ENCODE measurements at places on chromosomes 6 and 20.

- no peak for DNase-seq
These were observed 949.6 kb downstream of the TBC1D32 start for GRCh38 chr6:120384671-120385070.

GRCh38 chr20:3760655-3761348 lies 6.8 kb downstream of the ADISSP start:
- no peak for DNase-seq

DNA sequence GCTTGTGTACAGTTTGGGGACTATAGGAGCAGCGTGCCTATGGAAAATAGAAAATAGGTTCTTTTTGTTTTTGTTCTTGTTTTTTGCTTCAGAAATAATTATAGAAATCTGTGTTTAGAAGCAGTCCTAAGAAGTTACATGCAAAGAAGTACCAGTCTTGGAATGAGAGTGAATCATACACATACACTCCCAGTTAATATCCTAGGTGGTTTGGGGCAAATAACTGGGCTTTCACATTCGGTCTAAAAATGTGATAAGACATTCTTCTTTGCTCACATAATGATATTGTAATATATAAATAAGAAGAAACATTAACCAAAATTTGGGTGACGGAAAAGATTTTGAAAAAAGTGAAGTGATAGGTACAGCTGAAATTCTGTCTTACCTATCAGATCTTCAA lies 61.0 kb downstream of the ENPP1 start:
- no peak for DNase-seq

GRCh38 chr6:43891072-43891870 lies 121.3 kb downstream of the VEGFA start:
- DNase-seq = no peak

GRCh38 chr6:135458051-135458450 lies 39.5 kb downstream of the AHI1 start:
- DNase-seq = no peak

DNA sequence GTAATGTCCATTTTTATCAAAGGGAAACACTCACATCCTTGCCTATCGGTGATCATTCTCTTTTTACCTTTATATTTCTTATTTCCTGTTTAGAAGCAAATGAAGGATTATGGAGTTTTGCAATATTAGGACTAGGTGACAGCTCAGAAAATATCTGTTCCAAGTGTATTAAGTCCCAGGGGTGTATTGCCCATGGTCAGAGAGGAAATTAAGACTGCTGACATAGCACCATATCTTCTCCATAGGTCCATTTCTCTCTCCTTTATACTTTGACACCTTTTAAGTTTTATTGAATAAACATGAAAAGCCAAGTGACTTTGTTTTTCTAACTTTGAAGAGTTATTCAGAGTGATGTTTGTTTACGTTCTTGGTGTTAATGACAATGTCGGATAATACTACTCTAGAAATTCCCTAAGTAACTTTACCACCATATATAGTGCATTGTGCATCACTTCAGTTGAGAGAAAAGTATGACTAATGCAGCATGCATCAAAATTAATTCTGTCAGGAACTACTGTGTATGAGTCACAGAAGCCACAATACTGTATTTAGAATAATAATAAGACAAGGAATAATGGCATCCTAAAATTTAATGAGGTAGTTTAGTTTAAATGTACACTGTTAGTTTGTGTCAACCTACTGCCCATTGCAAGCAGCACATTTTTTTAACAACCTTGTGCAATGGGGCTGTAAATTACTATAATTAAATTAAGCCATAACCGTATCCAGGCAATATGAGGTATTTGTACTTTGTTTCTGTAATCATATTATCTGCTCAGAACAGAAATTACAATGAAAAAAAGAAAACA lies 474.4 kb upstream of the RNF217 start:
- no peak for DNase-seq

GRCh38 chr6:38161331-38161730 lies 341.8 kb downstream of the ZFAND3 start:
- DNase-seq = no peak

- DNase-seq = no peak
These were observed 19.2 kb downstream of the PHACTR1 start for GRCh38 chr6:12735786-12736185.

GRCh38 chr6:130771741-130772140 lies 55.5 kb upstream of the SMLR1 start:
- DNase-seq = no peak

DNA sequence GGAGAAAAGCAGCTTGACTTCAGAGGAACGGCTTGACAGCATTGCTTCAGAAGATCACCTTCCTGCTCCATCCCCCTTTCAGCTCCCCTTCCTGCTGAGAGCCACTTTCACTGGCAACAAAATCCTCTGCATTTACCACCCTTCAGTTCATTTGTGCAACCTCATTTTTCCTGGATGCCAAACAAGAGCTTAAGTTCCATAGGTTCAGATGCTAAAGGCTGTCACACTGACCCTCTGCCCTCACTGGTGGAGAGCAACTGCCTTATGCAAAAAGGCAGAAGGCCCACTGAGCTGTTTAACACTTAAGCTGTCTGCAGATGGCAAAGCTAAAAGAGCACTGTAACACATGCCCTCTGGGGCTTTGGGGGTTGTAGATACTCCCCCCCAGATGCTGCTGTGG lies 131.2 kb upstream of the SPACA1 start:
- DNase-seq = no peak

GRCh38 chr6:3320238-3320811 lies 61.6 kb downstream of the PSMG4 start:
- DNase-seq = no peak

GRCh38 chr20:41300886-41301285 lies 16.6 kb downstream of the ZHX3 start:
- DNase-seq = no peak

- DNase-seq = no peak
These were observed 105.5 kb downstream of the ARMC2 start for GRCh38 chr6:108953681-108954080.

GRCh38 chr6:29763491-29764289 lies 40.5 kb downstream of the HLA-F start:
- no peak for DNase-seq

DNA sequence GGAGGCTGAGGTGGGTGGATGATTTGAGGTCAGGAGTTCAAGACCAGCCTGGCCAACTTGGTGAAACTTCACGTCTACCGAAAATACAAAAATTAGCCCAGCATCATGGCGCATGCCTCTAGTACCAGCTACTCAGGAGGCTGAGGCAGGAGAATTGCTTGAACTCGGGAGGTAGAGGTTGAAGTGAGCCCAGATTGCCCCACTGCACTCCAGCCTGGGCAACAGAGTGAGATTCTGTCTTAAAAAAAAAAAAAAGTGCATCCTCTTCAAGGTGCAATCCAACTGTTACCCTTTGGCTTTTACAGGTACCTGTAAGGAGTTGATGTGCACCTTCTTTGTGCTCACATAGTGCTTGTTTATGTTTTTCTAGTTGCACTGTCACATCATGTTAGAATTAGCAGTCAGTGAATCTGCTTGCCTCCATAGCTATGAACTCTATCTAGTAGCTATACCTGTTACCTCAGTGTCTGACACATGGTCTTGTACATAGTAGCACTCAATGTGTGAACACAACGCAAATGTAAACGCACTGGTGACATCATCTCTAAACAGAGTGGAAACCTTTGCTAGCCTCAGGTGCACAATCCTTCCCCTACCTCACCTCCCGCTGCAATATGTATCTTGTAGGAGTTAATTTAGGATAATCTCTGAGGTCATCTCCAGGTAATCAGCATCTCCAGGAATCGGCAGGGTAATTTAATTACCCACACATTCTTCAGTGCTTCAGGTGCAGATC lies 9.7 kb downstream of the MSH5 start:
- no peak for DNase-seq

DNA sequence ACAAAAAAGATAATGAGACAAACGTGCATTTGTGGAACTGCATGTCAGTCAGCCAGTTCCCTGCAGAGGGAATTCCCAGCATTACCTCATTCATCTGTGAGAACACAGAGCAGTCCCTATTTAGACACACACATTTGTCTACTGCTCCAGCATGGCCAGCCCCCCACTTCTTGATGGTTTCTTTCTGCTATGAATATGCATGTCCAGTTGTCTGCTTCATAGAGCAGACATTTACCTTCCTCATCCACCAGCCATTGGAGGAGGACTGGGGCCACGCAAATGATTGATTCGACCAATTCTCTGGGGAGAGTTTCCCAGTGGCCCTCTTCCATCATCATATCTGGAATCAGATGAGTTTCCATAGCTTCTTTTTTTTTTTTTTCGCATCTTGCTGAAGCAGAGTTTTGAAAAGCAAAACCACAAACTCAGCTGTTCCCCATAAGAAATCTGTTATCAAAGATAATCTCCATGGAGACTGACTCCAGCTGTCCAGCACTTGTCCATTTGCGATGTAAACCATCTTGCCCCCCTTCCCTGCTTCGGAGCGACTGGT lies 11.8 kb downstream of the ENPP1 start:
- DNase-seq = no peak

DNA sequence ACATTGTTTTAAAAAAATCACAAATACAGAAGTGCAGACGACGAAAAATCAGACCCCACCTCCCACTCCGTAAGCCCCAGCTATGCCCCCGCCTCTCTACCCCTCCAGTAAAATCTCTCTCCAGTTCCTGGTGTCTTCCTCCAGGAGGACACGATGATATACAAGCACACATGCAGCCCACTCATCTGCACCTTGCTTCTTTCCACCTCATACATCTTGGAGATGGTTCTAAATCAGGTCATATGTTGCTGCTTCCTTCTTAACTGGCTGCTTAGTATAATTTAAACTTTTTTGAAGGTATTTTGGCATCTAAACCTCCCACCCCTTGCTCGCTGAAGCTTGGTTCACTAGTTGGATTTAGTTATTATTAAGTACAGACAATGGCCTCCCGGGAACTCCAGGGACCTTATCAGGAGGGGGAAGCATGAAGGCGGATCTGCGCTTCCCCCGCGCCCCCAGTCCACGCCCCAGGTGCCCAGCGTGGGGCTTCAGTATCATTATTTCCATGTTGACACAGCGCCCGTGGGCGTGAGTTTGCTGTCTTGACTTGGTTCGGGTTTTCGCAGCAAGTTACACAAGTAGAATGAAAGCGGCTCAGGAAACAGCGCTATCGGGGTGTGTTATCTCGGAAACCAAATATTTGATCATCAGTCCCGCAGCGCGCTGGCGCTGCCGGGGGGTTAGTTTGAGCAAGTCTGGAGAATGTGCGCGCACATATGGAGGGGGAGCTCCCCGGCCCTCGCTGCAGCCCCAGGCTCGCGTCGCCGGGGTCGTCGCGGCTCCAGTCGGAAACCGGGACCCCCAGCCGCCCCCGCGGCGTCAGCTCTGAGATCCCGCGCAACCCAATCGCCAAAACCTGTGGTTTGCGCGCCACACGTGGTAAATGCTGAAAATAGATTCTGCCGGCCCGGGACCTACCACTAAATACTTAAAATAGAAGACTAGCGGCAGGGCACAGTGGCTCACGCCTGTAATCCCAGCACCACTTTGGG lies 2.3 kb downstream of the BMP7 start:
- no peak for DNase-seq

GRCh38 chr6:92231171-92231701 lies 1188.1 kb downstream of the EPHA7 start:
- DNase-seq = no peak

- no peak for DNase-seq
These were observed 8.7 kb downstream of the SNX21 start for GRCh38 chr20:45842169-45842812.

- DNase-seq = no peak
These were observed 307.2 kb upstream of the THEMIS start for GRCh38 chr6:128208078-128208477.

- no peak for DNase-seq
These were observed 51.8 kb downstream of the CDH26 start for GRCh38 chr20:60009826-60010616.

- DNase-seq = no peak
These were observed 30.9 kb downstream of the MAP3K5 start for GRCh38 chr6:136761227-136761922.

DNA sequence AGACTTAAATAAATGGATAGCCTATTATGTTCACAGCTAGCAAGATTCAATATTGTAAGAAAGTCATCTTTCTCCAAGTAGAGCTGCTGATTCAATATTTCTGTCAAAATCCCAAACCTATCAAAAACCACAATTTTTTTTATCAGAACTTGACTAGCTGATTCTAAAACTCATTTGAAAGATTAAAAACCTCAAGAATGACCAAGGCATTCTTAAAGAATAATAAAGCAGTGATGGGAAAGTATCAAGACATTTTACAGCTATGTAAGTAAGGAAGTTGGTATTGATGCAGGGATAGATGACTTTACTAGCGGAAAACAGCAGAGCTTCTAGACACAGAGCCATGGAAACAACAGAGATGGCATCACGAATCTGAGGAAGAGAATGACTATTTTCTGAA lies 64.7 kb downstream of the SAMD3 start:
- DNase-seq = no peak

- no peak for DNase-seq
These were observed 19.2 kb downstream of the TUBB2B start for GRCh38 chr6:3208098-3208774.
